ENCODE measurements at places on chromosomes 2 and 18. TPM values are rescaled to one million over a fixed set of nuclear protein-coding genes. Genes with fewer than 3 reads are reported as not detected.

- DNase-seq = no peak
Observed at GRCh38 chr2:79554899-79555298, 42.0 kb downstream of the CTNNA2 start.

DNA sequence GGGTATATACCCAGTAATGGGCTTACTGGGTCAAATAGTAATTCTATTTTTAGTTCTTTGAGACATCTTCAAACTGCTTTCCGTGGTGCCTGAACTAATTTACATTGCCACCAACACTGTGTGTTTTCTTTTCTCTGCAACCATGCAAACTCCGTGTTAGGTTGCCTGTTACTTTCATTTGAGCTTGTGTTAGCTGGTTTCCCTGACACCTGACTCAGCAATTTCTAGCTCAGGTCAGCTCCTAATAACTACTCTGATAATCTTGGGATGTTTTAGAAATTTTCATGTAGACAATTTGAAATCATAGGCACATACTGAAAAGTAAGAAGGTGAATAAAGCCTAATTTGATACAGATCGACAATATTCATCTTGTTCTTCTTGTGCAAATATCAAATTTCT lies 132.3 kb downstream of the ADCYAP1 start:
- no peak for DNase-seq

- no peak for DNase-seq
Observed at GRCh38 chr2:118548880-118549488, 298.5 kb downstream of the EN1 start.

- peak; percentile 6 for DNase-seq
Observed at GRCh38 chr18:48805826-48806535, 144.8 kb downstream of the SMAD7 start.

TCF23 gene
- total RNA-seq = 0.14 TPM

DNA sequence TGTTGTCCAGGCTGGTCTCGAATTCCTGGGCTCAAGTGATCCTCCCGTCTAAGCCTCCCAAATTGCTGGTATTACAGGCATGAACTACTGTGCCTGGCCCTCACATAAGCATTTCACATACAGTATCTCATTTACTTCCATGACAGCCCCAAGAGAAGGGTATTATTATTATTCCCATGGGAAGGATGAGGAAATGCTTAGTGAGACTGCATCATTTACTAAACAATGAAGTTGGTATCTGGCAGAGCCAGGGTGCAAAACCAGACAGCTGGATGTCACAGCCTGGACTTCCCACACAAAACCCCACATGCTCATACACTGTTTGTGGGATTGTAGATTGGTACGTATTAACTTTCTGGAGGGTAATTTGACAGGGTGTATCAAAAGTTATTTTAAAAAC lies 29.9 kb downstream of the DAPL1 start:
- DNase-seq = no peak

DNA sequence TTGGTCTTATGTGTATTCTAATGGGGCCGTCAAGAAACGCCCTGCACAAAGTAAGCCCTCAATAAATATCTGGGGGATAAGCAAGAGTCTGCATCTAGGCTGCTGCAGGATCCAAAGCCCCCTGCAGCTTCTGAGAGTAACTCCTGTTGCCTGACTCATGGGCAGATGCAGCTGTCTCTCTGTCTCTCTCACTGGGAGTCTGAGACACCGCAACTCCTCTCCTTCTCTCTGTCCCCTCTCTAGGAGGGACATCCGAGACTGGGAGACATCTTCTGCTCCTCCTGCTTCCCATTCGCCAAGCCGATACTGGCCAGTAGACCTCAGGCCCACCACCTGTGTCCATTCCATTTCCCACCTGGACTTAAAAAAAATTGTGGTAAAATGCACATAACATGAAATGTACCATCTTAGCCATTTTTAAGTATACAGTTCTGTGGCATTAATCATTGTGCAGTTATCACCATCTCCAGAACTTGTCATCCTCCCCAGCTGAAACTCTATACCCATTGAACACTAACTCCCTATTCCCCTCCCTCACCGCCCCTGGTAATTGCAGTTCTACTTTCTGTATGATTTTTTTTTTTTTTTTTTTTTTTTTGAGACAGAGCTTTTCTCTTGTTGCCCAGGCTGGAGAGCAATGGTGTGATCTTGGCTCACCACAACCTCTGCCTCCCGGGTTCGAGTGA lies 20.1 kb downstream of the DYSF start:
- no peak for DNase-seq

- no peak for DNase-seq
Observed at GRCh38 chr18:27014841-27015240, 149.3 kb upstream of the AQP4 start.

DNA sequence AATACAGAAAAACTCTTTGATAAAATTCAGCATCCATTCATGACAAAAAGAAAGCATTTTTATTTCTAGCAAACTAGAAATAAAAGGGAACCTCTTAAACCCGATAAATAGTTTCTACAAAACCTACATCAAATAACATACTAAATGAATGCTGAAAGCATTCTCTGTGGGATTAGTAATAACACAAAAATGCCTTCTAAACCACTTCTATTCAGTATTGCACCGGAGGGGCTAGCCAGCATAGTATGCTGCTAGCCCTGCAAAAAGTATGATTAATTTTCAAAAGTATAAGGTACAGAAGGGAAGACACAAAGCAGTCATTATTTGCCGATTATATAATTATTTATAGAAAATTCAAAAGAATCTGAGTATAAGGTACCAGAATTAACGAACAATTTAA lies 145.2 kb downstream of the DTNB start:
- DNase-seq = no peak

- DNase-seq = no peak
Observed at GRCh38 chr18:7870855-7871254, 303.7 kb downstream of the PTPRM start.

- DNase-seq = no peak
Observed at GRCh38 chr2:70393881-70394280, 92.0 kb upstream of the FAM136A start.

DNA sequence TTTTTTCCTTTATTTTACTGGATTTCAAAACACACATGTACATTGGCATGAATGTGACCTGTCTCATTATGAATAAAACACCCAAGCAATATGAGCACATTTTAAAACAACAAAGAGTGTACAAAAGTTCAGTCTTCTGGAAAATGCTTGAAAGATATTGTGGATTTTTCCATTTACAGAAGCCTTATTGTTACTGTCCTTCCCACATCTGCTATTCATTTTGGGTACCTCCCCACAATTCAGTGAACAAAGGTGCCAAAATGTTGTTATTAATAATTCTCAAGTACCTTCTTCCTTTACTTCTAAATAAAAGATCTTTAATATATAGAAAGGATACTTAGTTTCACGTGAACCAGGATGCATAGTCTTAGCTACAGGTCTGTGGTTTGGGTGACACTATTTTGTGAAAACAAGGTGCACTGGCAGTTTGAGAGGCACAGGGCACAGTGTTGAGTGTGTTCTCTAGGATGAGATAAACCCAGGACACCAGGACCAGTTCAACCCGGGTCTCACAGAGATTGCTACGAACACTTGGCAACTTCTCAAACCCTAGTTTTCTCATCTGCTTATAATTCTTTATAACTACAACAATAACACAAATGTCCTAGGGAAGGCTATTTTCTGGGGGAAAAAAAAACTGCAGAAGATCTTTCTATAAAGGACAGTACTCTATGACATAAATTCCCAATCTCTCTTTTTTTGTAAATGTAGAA lies 84.5 kb upstream of the GALNT5 start:
- no peak for DNase-seq

DNA sequence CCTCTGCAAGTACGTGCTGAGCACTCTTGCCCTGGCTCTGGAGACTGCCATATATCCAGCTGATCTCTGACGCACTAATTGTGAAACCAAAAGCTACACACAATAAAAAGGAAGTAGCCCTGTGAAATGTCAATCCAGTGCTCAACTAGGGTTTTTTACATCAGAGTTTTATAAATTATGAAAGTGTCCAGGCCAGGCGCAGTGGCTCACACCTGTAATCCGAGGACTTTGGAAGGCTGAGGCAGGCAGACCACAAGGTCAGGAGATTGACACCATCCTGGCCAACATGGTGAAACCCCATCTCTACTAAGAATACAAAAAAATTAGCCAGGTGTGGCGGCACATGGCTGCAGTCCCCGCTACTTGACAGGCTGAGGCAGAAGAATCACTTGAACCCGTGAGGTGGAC lies 24.5 kb upstream of the PEX13 start:
- no peak for DNase-seq

GRCh38 chr18:40380686-40381439 lies 1574.2 kb upstream of the PIK3C3 start:
- DNase-seq = no peak

DNA sequence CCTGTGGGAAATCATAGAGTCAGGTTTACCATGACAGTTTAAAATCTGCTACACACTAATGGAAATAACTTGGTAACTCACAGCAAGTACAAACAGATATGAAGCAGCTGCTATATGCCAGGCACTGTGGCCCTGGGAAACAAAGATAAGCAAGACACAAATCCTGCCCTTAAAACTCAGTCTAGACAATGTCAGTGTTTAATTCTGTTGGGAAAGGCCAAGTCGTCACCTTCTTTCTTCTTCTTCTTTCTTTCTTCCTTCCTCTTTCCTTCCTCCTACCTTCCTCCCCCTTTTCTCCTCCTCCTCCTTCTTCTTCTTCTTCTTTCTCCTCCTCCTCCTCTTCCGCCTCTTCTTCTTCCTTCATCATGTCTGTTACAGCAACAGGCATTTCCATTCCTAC lies 26.8 kb downstream of the PLEK start:
- DNase-seq = no peak

DNA sequence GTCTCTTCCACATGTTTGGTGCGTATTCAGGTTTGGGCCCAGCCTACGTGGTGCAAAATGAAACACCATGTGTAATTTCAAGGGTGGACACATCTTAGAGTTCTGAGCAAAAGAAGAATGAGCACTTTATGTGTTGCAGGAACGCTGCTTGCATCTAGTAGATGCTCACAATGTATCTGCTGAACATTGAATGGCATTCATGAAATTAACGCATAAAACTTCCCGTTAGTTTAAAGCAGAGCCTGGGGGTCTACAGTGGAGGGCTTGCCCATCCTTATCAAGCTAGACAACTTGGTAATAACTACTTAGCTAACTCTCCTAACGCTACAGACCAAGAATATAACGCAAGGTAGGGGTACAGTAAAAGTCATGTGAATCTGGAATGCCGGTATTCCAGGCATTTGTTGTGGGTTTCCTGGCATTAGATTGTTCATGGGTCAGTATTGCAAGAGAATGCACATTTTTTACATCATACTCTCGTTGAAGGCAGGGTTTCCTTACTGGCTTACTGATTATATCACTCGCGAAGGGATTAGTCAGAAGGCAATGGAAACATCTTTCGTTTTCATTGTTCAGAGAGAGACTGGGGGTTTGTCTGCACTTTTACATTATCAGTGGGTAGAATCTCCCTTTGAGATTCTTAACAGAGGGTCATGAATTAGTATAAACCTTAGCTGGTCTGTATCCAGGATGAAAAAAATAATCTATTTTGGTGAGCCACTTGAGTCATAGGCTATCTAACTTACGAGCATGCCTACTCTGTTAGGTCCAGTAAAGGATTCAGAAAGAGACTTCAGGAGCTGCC lies 229.5 kb upstream of the EPAS1 start:
- no peak for DNase-seq

- DNase-seq = no peak
Observed at GRCh38 chr2:64780041-64780440, 126.3 kb upstream of the SERTAD2 start.

AFF3 gene
- total RNA-seq = 1.2 TPM

- peak; percentile 55 for DNase-seq
Observed at GRCh38 chr2:158723921-158724802, 71.0 kb upstream of the DAPL1 start.

DNA sequence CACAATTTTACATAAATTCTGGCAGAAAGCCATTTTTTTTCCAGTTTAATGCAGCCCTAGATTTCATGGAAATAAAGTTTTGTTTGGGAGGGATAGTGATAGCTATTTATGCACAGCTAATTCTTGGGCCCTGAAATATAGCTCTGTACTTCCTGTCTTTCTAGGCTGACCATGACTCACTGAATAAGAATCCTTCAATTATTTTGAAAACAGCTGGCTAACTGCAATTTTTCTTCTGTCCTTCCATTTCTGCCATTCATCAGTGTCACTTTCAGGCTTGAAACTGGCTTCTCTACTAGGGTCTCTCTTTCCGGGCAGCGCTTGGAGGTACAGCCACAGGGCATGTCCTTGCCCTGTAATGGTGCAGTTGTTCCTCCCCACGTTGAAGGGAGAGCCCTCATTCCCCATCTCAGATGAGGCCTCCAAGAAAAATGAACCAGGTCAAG lies 97.1 kb upstream of the TMEM178A start:
- DNase-seq = no peak

GRCh38 chr2:230775737-230776136 lies 63.1 kb downstream of the CAB39 start:
- DNase-seq = no peak

GRCh38 chr2:3009005-3009404 lies 368.6 kb downstream of the EIPR1 start:
- DNase-seq = no peak

CFAP221 gene
- 0.14 TPM for total RNA-seq

IL1F10 gene
- total RNA-seq = not detected

DNA sequence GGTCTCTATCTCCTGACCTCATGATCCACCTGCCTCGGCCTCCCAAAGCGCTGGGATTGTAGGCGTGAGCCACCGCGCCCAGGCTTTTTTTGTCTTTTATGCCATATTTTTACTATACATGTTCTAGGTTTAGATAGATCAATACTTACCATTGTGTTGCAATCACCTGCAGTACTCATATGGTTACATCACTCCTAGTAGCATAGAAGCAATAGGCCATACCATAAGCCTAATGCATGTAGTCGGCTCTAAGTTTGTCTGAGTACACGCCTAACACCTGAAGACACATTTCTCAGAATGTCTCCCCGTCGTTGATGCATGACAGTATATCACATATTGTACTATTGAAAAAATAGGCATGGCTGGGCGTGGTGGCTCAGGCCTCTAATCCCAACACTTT lies 27.1 kb upstream of the TGIF1 start:
- no peak for DNase-seq

- DNase-seq = no peak
Observed at GRCh38 chr2:61318553-61318952, 152.3 kb downstream of the USP34 start.

CRYGC gene
- total RNA-seq = not detected

DNA sequence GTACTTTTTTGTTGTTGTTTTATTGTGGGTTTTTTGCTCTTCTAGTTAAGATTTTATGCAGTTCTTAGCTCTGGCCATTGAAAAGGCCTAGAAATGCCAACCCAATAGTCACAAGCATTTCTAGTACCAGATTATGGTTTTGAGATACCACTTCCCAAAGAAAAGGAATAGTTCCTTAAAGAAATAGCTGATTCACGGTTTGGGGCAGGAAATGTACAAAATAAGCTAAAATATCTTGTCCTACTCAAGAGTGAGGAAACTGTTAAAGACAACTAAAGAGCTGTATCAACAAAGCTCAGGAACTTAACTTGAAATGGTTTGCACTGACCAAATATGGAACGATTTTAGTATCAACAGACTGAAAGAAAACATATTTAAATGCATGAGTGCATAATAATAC lies 35.4 kb downstream of the PGAP1 start:
- no peak for DNase-seq
